Bronchial epithelial cell (primary cell): ENCODE measurements at places on chromosomes 11 and 22. TPM values are rescaled to one million over a fixed set of nuclear protein-coding genes. Genes with fewer than 3 reads are reported as not detected.

The GGT1 gene
- 2.9 and 4.7 TPM in 2 replicates for total RNA-seq

The PPP2R1B gene
- total RNA-seq: 26.1 and 27.8 TPM in 2 replicates

The DEFB131B gene
- not detected in 2 replicates for total RNA-seq

- DNase-seq: no peak
Measured at GRCh38 chr11:31803813-31804311, 7.3 kb downstream of the PAX6 start.
